RKO (cell line): ENCODE measurements at places on chromosomes 1 and 21.

GRCh38 chr1:181073638-181074037, 14.9 kb upstream of the IER5 start:
- no peak for DNase-seq

DNA sequence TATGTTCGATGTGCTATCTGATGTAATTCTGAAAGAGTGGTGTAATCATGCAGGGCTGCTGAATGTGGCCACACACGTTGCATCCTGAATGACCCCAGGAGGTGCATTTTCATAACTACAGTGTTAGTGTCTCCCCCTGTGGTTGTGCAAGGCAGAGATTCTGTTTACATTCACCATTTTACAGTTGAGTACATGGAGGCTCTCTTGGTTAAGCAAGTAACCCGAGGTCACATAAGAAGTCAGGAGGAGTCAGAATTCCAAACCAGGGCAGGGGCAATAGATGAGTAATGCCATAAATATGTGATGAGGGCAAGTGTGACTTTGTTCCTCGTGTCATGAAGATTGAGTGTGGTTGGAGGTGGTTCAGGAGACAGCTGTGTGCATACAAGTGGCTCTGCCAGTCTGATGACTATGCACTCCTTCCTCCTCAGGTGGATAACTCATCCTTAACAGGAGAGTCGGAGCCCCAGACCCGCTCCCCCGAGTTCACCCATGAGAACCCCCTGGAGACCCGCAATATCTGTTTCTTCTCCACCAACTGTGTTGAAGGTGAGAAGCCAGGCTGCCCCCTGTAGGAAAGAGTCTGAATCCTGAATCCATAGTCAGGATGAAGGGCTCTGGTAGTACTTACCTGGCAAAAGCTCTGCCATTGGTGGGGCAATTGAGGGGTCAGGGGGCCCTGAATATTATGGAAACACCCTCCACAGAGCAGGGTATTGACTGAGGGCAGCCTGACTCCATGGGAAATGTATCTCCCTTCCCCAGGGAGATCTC, 9.3 kb downstream of the ATP1A2 start:
- DNase-seq = peak; percentile 69

GRCh38 chr21:42861311-42861847, 18.0 kb downstream of the WDR4 start:
- DNase-seq = no peak

DNA sequence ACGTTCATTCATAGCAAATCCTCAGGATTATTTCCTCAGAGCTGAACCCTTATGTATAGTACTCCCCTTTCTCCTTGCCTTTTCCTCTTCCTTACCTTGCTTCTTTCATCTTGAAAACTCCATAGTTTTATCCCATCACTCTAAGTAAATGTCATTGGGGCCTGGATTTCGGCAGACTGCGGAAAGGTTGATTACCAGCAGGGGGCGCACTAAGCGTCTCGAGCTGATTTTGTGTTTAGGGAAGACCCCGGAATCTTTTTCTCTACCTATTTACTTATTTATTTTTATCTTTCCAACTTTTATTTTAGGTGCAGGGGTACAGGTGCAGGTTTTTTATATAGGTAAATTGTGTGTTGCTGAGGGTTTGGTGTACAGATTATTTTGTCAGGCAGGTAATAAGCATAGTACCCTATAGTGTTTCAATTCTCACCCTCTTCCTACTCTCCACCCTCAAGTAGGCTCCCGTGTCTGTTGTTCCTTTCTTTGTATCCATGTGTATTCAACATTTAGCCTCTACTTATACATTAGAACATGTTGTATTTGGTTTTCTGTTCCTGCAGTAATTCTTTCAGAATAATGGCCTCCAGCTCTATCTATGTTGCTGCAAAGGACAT, 11.4 kb upstream of the MTARC1 start:
- no peak for DNase-seq

DNA sequence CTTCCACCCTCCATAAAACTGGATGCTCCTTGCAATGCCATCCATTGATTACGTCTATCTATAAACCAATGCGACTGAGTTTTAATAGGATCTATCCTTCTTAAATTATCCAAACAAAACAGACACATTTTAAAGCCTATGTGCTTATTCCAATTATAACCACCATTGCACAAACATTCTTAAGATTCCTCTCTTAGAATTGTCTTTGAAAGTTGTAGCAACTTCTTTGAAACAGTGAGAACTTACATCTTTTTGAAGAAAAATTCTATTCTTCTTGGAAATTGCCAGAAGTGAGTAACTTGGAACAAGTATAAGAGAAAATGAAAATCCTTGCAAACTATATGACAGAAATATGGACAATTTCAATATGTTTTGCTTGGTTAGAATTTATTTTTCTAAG, at the start of gene KRTAP26-1:
KRTAP26-1 (minus strand) TSS at position 101 of the 400 bp plus-strand sequence. CDS start 280 bp downstream, outside the sequence.
- no peak for DNase-seq

- no peak for DNase-seq
These were observed 12.6 kb downstream of the FALEC start for GRCh38 chr1:150528196-150528595.
